ENCODE measurements at places on chromosomes 3 and 15.

GRCh38 chr3:32414522-32415202 lies 23.0 kb downstream of the CMTM7 start:
- DNase-seq: no peak

GRCh38 chr3:191336833-191337232 lies 6.5 kb upstream of the UTS2B start:
- no peak for DNase-seq

GRCh38 chr3:15899388-15899787 lies 101.6 kb upstream of the ANKRD28 start:
- no peak for DNase-seq

DNA sequence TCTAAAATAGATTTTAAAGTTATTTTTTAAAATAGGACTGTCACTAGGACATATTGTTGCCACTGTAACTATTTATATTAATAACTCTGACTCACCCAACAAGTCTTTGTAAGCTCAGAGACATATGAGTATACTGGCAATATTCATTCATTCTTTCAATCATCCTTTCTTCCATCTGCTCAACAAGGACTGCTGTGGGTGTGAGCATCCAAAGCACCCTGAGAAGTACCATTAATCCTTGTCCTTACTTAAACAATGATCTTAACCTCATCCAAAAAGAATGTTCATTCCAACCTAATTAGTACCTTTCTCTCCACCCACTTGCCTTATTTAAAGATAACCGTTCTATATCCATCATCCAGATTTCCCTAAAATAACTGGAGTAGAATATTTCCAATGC lies 94.2 kb upstream of the PPP2R3A start:
- DNase-seq: no peak

- DNase-seq: no peak
Measured at GRCh38 chr3:24133942-24134341, 188.9 kb downstream of the NR1D2 start.

DNA sequence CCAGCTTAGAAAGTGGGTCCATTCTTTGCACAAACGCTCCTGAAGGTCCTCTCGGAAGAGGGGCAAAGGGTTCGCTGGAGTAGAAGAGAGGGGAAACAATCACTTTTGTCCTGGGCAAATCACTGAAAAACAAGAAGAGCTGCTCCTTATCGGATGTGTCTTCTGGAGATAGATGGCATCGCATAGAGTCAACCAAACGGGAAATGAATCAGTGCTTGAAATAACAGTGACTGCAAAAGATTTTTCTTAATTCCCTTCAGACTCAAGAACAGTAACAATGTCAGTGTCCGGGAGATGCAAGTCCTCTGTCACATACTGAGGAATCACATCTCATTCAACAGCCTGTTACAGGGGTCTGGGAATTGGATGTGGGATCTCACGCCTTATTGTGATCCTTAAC lies 78.8 kb upstream of the PCSK6 start:
- DNase-seq: no peak

GRCh38 chr15:35381328-35381727 lies 164.6 kb downstream of the DPH6 start:
- no peak for DNase-seq

DNA sequence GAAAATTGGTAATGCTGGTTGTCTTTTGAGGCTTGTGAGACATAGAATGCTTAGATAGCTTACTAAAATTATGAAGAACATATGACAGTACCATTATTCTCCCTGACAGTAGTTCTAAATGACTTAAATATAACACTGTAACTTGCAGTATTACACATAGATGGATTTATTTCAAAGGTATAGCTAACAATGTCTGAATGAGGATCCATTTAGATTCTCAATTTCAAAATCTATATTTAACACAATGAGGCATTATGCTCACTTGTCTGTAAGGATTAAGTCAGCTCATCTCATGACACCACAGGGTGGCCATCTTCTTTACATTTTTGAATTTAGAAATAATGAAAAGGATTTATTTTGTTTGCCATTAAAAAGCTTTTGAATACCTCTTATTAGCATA lies 108.4 kb downstream of the CCNL1 start:
- no peak for DNase-seq

GRCh38 chr3:126973814-126974213 lies 9.1 kb upstream of the PLXNA1 start:
- no peak for DNase-seq

DNA sequence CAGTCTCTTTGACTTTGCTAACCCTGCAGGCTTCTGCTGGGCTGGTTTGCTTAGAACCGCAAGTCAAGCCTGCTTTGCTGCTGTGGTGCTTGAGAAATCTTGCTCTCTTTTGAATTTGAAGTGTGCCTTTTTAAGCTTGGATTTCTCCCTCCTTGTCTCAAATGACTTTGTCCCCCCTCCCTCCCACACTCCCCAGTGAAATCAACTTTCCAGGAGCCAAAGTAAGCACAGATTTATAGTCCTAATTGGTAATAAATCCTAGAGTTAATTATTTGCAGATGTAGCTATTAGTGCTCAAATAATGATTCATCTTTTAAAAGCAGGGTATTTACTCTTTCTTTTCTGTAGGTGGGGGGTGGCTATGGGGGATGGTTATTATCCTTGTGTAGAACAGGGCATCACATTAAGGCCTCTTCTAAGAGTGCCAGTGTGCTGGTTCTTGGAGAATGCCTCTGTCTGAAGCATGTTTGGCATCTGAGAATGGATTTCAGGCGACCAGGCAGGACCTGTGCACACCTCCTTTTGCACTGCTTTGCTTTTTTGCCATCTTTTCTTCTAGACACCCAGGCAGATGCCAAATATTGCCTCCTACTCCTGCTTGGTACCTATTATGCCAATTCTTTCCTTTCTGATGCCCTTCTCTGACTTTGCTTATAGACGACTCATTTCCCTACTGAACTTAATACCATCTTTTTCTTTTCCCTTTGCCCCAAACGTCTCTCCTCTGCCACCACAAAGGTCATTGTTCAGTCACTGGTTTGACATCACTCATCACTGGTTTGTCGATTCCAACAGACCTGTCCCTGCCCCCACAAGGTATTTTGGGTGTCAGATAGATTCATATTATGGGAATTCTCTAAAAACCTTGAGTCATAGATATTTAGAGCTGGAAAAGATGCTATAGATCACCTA lies 50.7 kb downstream of the CLDN11 start:
- peak; percentile 54 for DNase-seq

DNA sequence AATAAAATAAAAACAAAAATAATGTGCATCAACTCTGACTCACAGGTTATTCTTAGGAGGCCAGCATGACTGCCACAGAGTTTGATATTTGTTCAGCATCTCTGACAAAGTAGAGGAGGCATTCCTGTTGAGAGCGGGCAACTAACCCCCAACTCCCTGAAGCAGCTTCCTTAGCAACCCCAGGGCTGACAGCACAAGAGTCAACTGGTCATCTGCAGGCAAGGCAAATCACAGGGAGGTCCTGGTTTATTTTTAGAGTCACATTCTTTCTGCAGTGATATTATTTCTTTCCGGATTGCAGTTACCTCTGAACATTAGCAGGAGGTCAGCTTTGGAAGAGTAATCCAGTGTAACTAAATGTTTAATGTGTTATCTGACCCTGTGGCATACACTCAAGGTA lies 273.0 kb downstream of the PLCL2 start:
- DNase-seq: no peak

- no peak for DNase-seq
Measured at GRCh38 chr15:98706387-98706786, 58.0 kb downstream of the IGF1R start.

GRCh38 chr3:20038699-20039465 lies 1.4 kb upstream of the KAT2B start:
- DNase-seq: no peak

- no peak for DNase-seq
Measured at GRCh38 chr3:100144255-100144866, 30.1 kb upstream of the FILIP1L start.

GRCh38 chr3:126103121-126104027 lies 19.4 kb upstream of the SLC41A3 start:
- DNase-seq: no peak

All from globus pallidus (tissue), 1 donor.